Stimulated activated CD8-positive, alpha-beta memory T cell treated with anti-CD3 and anti-CD28 coated beads, Interleukin-7, amount 100 ng/mL, for 48 hours (primary cell): ENCODE measurements at places on chromosomes 11 and 22.

GRCh38 chr11:61004180-61004611, 32.7 kb downstream of the CD6 start:
- no peak for DNase-seq

DNA sequence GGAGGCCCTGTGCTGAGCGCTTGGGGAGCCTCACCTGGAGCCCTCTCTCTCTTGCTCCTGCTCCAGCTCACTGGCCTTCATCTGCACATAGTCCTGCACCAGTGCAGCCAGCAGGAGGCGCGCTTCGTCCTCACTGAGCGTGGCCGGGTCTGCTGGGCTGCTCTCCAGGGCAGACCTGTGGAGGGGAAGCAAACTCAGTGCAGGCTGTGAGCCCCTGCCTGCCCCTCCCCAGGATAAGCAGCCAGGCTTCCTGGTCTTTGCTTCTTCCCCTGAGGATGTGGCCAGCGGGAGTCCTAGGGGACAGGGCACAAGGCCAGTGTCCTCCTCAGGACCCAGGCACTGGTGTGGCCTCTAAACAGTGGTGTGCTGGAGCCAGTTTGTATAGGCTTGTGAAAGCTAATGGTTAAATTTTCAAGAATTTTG, 2.2 kb downstream of the CALCA start:
- peak; percentile 49 for DNase-seq

DNA sequence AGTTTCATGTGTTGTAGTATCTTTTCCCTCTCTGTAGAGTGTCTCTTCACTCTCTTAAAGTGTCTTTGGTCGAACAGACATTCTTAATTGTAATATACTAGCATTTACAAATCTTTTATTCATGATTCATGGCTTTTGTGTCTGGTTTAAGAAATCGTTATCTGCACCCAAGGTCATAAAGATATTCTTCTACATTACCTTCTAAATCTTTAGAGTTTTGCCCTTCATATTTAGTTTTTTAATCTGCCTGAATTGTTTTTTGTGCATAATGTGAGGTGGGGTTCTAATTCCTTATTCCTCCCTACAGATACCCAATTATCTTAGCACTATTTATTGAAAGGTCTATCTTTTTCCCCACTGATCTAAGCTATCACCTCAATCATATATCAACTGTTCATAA, 9.0 kb upstream of the NNMT start:
- no peak for DNase-seq

DNA sequence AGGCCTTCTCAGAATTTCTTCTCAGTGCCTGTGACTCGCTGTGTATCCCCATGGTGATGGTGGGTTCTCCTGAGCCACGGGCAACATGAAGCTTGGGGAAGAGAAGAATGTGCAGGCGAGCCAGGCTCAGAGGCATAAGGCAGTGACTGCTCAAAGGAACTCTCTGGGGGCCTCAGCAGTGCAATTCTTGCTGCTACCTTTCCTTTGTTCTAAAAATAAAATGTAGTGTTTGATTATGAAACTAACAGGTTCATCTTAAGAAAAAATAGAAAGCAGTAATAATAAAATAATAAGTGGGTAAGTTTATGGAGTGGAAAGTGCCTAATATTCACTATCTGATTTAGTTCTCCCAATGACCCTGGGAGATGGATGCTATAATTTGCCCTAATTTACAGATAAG, 46.7 kb downstream of the MEI1 start:
- no peak for DNase-seq

DNA sequence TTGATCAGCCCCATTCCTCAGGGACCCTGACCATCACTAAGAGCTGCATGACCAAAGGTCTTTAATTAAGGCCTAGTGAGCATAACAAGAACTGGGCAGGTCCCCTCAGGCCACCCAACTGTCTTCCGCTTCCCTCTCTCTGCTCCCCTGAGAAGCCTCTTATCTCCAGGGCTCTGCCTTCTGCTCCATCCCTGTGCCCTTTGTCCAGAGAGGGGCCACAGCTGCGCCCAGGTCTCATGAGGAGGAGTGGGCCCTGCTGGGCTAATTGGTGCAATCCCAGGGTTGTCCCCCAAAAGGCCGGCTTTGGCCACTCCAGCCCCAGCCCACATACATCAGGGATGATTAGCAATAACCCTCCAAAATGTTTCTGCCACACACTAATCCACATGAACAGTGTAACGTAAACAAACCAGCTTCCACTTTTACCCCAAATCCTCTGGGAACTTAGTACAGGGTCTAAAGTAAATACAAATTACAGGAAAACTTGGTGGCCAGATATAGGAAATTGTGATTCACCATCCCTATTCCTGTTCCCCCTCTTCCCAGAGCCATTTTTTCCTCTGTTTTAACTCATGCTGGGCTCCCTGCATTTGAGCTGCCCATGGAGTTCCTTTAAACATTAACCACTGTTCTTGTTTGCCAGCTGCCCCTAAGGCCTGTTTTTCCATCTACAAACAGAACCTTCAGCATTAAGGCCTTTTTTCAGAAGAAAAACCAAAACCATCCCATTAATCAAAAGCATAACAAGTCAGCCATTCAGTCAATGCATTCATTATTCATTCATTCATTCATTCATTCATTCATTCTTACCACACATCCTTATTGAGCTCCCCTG, 34.6 kb upstream of the CAVIN3 start:
- DNase-seq, result no peak

DNA sequence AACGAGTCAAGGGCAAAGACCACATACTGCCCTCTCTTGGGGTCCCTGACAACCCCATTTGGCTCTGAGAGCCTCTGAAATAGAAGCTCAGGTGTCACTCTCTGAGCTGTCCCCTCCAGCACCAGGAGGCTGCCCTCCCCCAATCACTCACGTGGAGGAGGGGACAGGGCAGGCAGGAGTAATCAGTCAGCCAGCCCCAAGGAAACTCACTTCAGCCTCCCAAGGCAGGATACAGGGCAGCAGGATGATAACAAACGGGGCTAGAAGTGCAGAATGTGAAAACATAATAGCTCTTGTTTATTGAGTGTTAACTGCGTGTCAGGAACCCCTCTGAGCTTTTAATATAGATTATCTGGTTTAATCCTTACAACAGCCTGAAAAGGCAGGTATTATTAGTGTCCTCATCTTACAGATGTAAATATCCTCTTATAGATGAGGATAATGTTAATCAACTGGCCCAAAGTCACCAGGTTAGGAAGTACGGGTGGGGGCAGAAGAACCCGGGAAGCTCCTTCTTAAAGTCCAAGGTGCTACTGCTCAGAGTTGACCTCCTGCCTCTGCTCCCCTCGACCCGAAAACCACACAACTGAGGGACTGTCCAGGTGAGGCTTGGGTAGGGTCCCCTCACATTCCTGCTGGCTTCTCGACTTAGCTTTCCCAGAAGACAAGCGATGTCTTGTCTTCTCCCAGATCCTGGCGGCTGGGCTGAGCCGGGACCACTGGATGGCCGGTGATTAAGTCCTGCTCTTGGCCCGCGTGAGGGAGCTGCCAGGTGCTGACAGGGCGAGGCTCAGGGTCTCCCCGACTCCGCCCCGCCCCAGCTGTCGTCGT, 2.7 kb downstream of the CHRM4 start:
- DNase-seq, result no peak

DNA sequence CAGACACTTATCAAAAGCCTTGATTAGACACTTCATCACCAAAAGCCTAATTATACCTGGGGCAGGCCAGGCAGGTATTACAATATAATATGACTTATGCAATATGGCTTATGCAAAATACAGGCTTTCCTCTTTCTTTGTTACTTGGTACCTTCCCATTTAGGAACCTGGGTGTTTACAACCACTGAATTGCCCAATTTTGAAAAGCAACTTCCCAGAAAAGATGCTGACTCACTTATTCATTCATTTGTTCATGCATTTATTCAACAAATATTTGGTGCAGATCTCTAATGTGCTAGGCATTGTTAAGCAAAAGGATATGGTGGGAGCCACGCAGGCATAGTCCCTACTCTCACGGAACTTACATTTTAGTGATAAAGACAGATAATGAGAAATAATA, 13.6 kb upstream of the JAML start:
- no peak for DNase-seq

- DNase-seq, result no peak
Observed at GRCh38 chr11:1231396-1232020, 8.6 kb downstream of the MUC5B start.

DNA sequence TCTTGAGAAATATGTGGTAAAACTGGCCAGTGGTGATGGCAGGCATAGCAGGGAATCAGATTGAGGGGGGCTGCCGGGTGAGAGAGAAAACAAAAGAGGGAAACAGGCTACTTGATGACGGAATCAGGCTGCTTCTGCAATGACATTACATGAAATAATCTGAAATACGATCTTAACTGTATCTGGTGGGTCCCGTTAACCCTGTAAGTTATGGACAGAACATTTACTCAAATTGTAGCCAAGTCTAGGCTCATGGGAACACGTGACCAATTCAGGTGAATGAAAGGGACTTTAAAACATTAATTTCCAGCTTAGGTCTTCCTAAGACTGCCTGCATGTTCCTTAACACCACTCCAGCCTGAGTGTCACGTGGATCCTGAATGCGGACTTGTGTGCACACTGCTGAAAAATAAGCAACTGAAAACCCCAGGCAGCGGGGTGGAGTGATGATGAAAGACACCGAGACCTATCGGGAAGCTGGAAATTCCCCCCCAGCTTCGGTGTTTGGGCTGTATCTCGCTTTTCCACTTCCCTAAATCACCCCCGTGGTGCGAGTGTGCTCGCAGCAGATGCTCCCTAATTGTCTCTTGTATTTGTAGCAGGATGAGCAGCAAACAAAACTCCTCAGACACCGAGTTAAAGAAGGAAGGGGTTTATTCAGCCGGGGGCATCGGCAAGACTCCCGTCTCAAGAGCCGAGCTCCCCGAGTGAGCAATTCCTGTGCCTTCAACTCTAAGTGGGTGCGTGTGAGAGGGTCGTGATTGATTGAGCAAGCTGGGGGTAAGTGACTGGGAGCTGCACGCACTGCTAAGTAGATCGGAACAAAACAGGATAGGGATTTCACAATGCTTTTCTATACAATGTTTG, 145.0 kb upstream of the GRK3 start:
- DNase-seq, result no peak

DNA sequence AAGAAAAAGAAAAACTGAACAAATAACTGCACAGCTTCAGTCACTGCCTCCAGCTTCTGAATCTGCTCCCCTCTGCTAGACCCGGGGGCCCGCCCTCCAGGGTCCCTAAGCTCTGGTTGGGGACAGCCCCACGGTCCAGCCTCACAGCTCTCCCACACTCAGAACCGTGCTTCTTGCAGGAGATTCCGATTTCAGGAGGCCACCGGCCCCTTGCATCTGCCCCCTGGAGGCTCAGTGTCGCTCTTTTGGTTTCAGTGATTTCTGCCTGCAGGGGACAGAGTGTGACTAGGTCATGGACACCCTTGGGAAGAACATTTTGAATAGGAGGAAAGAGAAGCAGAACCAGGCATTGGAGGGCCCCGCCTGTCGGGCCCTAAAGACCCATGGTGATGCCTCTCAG, 23.1 kb upstream of the RPS3 start:
- DNase-seq, result no peak

- no peak for DNase-seq
Observed at GRCh38 chr11:14362611-14363010, 3.6 kb upstream of the RRAS2 start.

- DNase-seq, result no peak
Observed at GRCh38 chr11:25612806-25613205, 719.1 kb upstream of the ANO3 start.

DNA sequence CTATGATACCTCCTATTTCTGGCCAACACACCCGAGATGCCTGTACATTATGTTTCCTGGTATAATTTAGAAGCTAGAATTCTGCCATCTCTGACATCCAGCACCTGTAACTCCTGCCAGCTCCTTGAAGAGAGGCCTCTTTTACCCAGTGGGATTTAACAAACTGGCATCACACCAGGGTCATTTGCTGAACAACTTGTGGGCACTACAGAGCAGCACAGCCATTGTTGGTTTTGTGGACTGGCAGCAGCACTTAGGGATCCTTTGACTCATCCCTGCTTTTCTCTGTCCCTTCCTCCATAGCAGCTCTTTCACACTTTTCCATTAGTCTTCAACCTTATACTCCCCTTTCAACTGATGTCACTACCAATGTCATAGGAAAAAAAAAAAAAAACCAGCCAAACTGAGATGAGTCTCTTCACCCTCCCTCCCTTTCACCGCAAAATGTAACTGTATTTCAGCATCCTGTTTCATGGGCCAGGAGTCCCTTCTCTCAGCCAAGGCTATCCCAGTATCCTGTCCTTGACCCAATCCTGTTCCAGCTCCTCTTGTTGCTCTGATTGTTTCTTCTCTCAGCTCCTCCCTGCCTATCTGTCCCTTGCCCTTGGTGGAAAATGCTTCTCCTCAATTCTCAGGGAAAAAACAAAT, 68.7 kb downstream of the PPFIBP2 start:
- no peak for DNase-seq

GRCh38 chr11:62996271-62996670, 11.5 kb upstream of the SLC22A6 start:
- DNase-seq, result no peak

- DNase-seq, result no peak
Observed at GRCh38 chr22:41480397-41480735, 11.4 kb downstream of the ACO2 start.

- DNase-seq, result no peak
Observed at GRCh38 chr11:112570333-112570732, 309.7 kb upstream of the PLET1 start.

DNA sequence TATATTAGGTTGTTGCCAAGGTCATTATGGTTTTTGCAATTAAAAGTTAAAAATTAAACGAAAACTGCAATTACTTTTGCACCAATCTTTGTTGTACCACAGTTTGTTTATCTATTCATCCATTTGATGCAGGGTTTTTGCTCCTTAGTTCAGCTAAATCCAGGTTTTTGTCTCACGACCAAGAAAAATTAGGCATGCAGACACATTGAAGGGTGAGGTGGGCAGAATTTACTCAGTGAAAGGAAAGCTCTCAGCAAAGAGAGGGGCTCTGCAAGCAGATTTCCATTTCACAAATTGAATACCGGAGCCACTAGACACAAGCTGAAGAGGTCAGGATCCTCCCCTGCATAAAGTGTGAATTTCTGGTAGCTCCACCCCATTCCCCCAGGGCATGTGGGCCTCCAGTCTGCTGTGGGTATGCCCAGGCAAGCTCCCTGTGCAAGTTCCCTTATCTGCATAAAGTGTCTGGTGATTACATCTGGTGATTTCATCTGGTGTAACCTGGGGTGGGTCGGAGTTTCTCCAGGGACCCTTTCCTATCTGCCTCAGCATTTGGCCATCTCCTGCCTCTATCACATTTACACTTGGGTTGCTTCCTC, 33.3 kb downstream of the APOL6 start:
- DNase-seq, result no peak

- no peak for DNase-seq
Observed at GRCh38 chr11:13687271-13687670, 18.8 kb downstream of the FAR1 start.

DNA sequence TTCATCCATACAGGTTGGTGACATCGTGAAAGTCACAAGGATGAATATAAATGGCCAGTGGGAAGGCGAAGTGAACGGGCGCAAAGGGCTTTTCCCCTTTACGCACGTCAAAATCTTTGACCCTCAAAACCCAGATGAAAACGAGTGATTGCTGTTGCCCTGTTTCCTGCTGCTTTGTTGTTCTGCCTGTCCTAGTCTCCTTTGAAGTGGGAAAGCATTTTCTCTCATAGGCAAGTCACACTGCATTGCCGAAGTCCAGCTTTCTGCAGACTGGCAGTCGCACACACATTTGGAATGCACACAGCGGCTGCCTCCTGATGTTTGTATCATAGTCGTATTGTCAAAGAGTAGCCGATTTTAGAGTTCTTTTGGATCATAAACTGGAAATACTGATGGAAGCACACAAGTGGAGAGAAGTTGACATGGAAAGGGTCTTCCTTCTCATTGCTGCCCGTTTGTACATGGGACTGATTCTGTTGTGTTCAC, 17.3 kb upstream of the AIFM3 start:
- DNase-seq, result no peak

GRCh38 chr11:131668500-131669400, 298.3 kb downstream of the NTM start:
- DNase-seq, result peak; percentile 12
